CD4-positive, alpha-beta T cell (primary cell): ENCODE measurements at places on chromosomes 3 and 15.

GRCh38 chr3:81565041-81565440, 196.4 kb downstream of the GBE1 start:
- DNase-seq, result no peak

DNA sequence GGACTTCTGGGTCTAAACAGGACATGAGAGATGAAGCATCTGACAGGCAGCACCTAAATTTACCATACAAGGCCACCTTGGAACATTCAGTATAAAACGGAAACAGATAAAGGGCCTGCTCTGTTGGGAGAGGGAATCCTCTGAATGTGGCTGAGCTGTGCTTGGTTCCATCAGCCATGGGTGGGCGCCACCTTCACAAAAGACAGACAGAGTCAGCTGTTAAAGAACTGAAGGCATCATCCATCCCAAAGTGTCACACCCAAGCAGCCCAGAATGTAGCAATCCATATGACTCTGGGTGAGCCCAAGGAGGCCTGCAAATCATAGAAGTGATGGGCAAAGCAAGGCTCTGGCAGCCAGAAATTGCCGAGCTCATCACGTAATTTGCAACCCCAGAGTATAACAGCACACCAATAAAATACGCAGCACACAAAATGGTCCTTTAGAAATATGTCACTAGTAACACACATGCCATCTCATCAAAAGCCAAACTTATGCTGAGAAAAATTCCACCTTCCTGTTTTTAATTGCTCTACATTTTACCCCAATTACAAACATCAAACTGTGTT, 24.8 kb upstream of the RBP1 start:
- DNase-seq, result no peak

DNA sequence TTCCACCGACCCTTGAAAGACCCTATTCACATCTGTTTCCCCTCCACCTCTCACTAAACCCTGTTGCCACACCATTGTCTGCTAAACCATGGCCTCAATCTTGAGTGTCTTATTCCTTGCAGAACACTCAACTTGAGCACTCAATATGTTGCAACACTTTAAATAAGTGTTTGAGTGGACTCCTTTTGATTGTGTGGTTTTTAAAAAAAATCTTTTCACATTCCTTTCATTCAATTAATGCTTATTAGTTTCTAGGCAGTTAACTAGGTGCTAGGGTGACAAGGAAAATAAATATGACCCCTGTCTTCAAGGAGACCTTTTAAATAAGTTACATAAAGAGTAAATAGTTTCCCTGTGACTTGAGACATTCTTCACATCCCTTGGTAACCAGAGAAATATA, 13.3 kb upstream of the HHLA2 start:
- DNase-seq, result no peak

DNA sequence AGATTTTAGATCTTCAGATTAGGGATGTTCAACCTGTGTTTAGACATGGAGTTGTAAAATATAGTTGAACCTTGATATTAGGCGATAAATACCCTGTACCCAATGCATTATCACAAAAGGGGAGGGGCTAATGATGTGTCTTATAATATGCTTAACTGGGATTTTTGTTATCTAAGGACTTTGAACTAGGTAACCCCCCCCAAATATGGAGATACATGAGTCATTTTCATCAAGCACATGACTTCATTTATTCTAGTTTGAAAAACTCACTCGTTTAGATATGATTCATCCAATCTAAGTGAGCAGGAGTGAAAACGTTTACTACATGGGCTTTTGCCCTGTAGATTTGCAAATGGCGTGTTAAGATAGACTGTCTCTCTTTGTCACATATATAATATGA, 212.4 kb downstream of the IL5RA start:
- DNase-seq, result no peak

GRCh38 chr3:101270149-101270548, 50.2 kb downstream of the IMPG2 start:
- DNase-seq, result no peak

DNA sequence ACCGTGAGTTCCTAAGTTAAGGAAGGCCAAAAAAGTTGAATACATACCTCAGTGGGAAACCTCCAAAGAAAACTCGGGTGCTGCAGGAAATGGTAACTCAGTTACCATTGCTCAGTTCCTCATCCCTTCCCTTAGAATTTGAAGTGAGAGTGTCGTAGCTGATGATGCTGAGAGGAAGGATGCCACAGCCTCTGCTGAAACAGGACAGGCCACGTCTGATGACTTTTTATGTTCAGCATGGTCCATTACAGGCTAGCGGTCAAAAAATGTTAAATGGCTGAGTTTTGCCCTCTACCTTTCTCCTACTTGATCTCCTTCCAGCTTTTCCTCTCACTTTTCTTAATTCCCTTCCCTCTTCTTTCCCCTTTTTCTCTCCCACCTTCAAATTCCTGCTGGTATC, 135.5 kb downstream of the GHSR start:
- DNase-seq, result no peak

GRCh38 chr15:98546329-98546728, 102.0 kb upstream of the IGF1R start:
- DNase-seq, result no peak

- no peak for DNase-seq
These were observed 20.1 kb upstream of the LDHAL6B start for GRCh38 chr15:59186501-59186900.

DNA sequence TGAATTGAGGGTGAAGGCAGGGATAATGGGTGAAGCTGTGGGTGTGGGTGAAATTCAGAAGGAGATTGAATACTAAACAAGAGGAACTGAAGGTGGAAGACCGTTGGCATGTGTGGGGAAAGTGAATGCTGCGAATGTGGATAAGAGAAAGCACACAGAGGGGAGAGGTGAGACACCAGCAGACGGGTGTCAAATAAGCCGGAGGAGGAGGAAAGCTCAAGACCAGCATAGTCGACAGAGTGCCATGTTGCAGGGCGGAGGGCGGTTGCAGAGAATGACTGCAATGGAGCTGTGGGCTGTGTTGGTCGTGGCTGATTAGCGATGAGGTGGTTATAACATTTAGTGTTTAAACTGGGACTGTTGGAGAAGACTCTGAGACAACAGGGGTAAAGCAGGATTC, 16.4 kb upstream of the HCN4 start:
- DNase-seq, result no peak

DNA sequence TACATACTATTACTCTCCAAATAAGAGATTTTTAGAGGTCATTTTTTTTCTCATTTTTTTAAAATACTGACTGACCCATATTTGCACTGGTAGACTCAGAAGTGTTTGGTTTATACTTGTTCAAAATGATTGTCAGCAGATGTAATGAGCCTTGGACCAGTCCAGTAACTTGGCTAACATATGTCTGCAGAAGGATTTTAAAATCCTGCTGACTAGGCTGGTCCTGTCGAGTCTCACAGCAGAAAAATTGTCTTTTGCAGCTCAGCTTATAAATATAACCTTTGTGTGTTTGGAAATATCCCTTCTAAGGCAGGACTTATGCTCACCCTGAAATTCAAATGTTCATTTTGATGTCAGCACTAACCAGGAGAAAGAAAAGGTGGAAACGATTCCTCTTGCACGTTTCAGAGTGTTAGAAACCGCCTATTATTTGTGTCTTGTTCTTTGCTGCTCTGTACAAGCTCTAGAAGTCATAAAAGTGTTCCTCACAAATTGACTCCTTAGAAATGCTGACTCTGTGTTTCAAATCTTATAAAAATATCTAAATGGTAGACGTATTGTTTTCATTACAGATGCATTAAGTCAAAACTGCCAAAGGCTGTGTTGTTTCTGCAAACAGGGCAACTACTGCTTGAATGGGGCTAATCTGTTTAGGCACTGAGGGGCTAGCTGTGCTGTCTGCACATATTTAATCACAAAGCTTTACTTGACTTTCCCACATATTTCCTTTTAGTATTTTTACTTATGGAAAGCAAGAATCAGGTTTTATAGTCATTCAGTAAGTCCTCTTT, 95.3 kb downstream of the CHL1 start:
- DNase-seq, result no peak

- no peak for DNase-seq
These were observed 494 bp downstream of the CPLX3 start for GRCh38 chr15:74826921-74827320.

DNA sequence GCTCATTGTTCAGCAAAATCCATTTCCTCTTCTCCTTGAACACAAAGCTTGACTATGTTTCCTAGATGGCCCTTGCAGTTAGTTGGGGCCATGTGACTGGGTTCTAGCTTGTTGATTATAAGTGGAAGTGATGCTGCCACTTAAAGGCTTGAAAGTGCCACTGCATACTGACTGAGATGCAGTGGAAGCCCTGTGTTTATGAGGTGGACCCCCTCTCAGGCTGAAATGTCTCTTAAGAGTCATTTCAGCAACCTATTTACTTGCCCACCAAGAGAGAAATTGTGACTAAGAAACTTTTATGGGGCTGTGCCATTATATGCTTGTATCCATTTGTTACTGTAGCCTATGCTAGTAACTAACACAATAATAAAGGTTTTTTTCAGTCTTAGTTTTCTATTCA, 8.4 kb upstream of the ANP32A start:
- no peak for DNase-seq

DNA sequence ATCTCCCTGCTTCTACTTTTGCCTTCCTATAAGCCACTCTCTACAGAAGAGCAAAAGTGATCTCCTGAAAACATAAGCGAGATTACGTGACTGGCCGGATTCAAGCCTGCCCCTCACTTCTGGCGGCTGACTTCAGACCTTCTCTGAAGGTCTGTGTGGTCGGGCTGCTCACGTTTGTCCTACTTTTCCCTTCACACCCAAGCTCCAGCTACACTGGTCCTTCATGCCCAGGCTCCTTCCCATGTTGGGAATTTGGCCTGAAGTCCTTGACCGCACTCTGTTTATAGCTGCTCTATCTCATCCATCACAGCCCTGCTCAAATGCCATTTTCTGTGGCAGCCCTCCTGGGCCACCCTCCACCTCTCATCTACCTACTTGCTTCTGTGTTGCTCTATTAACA, 6.7 kb upstream of the PLA2G4E start:
- no peak for DNase-seq

DNA sequence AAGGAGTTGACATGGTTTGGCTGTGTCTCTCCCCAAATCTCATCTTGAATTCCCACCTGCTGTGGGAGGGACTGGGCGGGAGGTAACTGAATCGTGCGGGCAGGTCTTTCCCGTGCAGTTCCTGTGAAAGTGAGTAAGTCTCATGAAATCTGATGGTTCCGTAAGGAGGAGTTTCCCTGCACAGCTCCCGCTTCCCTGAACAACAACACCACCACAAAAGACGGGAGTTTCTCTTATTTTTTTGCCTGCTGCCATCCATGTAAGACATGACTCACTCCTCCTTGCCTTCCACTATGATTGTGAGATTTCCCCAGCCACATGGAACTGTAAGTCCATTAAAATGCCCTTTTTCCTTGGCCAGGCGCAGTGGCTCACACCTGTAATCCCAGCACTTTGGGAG, 22.7 kb downstream of the XXYLT1 start:
- DNase-seq, result no peak

GRCh38 chr15:84079885-84080777, 155.4 kb upstream of the GOLGA6L4 start:
- DNase-seq, result peak; percentile 4

- no peak for DNase-seq
These were observed 133.7 kb upstream of the BCL6 start for GRCh38 chr3:187878772-187879518.

GRCh38 chr3:25818335-25818734, 28.4 kb downstream of the OXSM start:
- DNase-seq, result no peak

DNA sequence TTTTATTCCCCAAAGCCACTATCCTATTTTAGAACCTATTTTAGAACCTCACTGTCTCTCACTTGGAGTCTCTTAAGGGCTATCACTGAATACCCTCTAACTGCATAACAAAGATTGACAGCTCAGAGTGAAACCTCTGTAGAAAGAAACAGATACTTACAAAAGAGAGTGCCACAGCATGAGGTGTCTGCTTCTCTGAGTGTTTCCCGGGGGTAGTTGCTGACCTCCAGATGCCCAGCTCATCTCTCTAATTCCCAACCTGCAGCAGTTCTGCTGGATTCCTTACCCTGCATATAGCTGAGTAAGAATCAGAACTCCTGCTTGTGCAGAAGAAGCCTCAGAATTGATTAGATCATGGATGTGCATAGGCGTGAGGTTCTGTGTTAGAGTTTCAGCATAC, 34.5 kb downstream of the P3H2 start:
- no peak for DNase-seq
